ENCODE measurements at places on chromosomes 1 and 21.
A peak's percentile ranks its signal among the peaks of the same experiment; 100 is the strongest.

DNA sequence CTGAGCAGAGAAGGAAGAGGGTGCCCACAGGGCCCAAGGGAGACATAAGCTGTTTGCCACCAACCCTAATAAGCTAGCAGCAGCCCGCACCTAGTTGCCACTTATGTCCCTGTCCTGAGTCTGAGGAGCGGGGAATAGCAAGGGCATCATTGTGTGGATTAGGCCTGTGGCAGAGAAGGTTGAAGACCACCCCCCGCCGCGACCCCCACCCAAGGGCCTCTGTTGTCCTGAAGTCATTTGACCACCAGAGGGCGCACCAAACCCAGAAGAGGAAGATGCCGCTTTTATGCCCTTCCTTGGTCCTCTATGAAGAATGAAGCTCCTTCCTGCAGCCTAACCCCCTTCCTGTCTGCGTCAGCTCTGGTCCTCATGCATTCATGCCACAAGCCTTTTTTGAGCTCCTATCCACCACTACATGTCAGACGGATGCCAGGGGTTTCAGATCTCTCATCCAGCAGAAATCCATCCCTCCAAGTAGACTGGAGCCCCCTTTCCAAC is 16.6 kb downstream of the RHBG start:
- peak; percentile 71 for DNase-seq

DNA sequence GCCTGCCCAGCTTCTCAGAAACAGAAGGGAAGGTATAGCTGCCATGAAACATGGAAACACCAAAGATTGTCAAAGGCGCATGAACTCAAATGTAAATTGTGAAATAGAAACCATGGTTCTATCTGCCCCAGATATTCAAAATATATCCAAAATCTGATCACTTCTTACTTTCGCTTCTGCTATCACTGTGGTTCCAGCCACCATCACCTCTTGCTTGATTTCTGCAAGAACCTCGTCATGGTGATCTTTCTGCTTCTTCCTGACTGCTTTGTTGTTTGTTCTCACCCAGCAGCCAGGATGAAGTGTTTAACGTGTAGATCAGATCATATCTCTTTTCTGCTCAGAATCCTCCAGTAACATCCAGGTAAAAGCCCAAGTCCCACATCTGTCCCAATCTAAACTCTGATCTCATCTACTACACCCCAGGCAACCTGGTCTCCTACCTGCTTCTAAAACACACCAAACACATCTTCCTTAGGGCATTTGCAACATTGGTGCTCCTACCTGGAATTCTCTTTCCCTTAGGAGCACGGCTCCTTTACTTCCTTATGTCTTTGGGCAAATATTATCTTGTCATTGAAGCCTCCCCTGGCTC is 10.5 kb upstream of the LMO4 start:
- DNase-seq, result no peak

- DNase-seq, result no peak
These were observed 59.3 kb downstream of the EYA3 start for GRCh38 chr1:28028873-28029654.

DNA sequence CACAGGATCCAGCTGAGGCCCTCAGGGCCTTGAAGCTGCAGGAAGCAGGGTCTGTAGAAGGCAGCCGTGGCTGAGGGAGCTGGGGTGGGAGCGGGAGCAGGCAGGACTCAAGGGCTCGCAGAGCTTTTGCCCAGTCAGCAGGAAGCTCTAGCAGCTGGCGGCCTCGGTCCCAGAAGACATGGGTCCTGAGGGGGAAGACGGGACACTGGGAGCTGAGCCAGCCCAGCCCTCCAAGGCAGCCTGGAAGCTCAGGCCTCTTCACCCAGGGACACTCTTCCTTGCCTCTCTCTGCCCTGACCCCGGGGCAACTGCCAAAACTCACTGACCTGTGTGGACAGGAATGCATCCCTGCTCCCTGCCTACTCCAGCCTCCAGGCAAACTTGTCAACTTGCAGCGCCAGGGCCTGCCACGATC is 8.9 kb downstream of the ADGRB2 start:
- DNase-seq, result no peak

DNA sequence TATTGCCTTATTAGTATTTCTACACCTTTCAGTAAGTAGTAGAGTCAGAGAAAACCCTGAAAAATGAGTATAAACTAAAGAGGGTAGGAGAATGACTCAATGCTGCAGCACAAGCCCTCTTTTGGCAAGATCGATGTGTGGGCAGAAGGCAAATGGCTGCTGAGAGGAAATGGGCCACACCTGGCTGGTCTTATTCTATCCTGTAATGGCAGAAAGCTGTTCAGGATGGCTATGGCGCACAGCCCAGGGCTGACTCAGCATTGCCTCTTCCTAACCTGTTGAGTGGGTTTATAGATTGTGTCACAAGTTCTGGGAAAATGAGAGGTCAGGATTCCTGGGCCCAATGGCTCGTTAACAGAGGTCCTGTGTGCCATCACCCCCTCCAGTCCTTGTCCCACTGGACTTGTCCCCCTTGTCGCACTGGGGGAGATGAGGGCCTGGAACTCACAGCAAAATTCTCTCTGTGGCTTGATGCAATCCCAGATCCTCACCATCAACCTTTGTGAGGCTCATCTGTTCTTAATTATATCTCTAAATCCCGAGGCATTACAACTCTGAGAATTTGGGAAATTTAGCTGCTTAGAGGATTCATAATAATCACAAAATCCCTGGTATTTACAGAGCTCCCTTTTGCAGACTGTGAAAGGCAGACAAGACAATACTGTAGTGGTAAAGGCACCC is 13.2 kb downstream of the HMGB4 start:
- DNase-seq, result no peak

DNA sequence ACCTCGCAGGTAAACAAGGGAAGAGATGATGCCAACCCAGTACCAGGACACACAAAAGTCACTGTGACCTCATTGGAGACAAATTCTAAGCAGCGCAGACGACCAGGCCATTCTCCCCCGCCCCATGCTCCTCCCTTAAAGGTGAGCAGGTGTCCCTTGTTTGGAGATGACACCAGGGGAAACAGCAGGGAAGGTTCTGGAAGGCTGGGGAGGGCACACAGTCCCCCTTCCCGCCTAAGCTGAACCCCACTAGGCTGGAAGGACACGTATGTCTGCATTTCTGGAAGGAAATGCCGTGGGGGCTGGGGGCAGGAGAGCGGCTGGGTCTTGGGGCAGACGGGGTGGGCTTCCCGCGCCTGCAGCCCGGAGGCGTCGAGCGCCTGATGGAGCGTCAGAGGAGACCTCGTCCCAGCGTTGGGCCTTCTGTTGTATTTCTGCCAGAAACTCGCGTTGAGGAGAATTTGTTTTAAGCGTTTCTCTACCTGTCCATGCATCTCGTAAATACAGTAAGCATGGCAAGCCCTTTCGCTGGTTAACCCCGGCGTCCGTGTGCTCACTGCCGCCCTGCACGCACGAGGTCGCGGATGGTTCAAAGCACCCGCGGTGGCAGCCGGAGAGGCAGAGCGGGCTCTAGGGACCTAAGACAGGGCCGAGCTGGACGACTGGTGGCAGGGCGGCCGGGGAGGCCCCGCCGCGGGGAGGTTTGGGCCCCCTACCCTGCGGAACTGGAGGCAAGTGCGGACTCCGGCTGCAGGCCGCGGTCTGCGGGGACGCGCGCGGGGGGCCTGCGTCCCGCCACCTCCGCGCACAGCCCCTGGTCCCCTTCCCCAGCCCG is 1.2 kb upstream of the LHX4 start:
- no peak for DNase-seq
